Gastrocnemius medialis (tissue), 4 donors: ENCODE measurements at places on chromosomes 2 and 18. TPM values are rescaled to one million over a fixed set of nuclear protein-coding genes. Genes with fewer than 3 reads are reported as not detected.

DNA sequence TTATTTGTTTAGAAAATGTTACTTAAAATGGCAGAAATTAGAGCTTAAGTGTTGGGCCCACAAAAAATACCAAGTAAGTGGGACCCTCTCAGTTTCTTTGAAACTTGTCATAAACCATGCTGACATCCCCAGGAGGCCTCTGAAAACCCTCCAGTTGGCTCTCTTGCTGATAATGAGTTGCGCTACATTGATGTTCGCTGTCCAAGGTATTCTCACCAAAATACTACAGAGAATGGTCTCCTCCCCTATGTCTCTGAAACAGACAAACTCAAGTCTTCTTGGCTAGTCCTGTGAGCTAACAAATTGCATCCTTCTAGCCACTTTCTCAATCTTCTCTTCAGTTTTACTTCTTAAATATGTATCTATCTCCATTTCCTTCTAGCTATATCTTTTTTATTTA is 669.4 kb downstream of the IRS1 start:
- no peak for DNase-seq

DNA sequence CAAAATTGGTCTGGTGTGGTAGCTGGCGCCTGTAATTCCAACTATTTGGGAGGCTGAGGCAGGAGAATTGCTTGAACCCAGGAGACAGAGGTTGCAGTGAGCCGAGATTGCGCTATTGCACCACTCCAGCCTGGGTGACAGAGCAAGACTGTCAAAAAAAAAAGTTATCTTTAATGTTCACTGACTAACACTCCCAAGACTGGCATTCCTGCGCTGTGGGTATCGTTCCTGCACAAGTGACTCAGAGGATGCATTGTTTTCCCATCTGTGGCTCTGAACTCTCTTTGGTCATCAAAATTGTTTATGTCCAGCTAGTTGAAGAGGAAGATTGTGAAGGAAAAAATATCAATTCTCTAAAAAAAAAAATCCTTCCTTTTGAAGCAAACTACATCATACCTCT is 539.0 kb downstream of the SOX11 start:
- DNase-seq = no peak

DNA sequence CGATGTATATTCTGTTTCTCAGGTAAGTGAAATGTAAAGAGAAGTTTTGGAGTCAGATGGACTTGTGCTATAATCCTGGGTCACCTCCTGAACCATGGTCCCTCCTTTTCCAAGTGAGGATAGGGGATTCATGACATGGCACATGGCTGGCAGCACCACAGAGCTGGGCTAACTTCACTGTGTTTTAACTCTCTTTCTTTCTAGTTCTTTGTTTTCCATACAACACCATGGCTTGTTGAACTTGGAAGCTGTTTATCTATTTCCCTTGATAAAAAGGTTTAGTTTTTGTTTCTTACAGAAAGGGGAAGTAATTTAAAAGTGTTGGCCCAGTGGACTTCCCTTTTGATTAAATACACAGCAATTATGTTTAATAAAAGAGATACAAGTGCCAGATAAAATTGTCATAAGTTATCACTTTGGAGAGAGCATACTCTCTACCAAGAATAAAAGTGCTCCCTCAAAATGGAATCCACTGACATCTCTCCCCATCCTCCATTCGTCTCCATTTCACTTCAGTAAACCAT is 90.4 kb downstream of the PLCL1 start:
- DNase-seq = no peak

GRCh38 chr2:130374587-130375290 is 18.9 kb downstream of the PTPN18 start:
- DNase-seq = no peak

- no peak for DNase-seq
Measured at GRCh38 chr2:85852937-85853498, 35.8 kb downstream of the ST3GAL5 start.

The COLEC12 gene
- total RNA-seq = 0.97 TPM

The ANKRD30B gene
- not detected for total RNA-seq

The CFC1 gene
- total RNA-seq = not detected

The EFHD1 gene
- total RNA-seq = 14.3 TPM

The C1GALT1C1L gene
- total RNA-seq = not detected
